Activated naive CD4-positive, alpha-beta T cell treated with anti-CD3 and anti-CD28 coated beads for 36 hours (primary cell): ENCODE measurements at places on chromosomes 6 and 20. TPM values are rescaled to one million over a fixed set of nuclear protein-coding genes. Genes with fewer than 3 reads are reported as not detected.

- no peak overlapping the region for H3K27ac ChIP-seq
- DNase-seq = no peak
- H3K4me1 ChIP-seq = peaks cover 25% of the 10 kb centered on the region
- no peaks in the 10 kb centered on the region for H3K27me3 ChIP-seq
Observed at GRCh38 chr6:145863988-145864616, 49.5 kb upstream of the FBXO30 start.

Gene CDYL
- 23.8 TPM for total RNA-seq

DNA sequence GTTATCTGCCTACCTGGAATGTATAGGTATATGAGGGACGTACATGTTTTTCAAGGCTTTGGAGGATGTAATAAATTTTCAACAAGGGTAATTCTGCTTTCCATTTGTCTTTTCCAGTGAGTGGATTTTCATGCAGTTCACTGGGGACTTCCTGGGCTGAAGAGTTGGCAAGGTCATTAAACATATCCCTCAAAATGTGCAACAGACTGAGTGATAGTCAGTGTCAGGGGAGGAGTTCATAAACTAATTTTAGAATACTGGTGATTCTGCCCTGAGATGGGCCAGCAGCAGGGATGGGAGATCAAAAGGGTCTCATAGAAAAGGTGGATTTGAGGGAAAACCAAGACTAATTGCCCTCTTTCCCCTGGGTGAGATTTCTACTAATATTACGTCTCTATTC is 122.3 kb upstream of the CLDN20 start:
- no peaks in the 10 kb centered on the region for H3K36me3 ChIP-seq
- no peaks in the 10 kb centered on the region for H3K27me3 ChIP-seq

DNA sequence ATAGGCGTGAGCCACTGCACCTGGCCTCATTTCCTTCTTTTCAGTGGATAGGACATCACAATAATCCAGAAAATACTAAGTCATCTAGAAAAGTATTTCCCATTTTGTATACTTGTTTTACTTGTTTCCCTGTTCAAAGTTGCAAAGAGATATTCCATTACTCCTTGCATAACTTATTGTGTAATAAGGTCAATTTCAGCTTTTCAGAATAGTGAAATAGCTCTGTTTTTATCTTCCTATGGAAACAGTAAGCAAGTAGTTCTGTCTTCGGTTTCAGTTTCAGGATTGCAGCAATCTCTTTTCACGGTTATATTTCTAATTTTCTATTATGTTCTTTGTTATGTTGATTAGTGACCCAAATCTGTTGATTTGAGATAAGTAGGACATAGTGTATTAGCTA is 6.0 kb downstream of the STX11 start:
- H3K27me3 ChIP-seq = no peaks in the 10 kb centered on the region
- H3K27ac ChIP-seq = no peak overlapping the region
- peaks cover 55% of the 10 kb centered on the region for H3K36me3 ChIP-seq

Gene MEP1A
- total RNA-seq = not detected

Gene ESR1
- total RNA-seq = 0.54 TPM

Gene SEL1L2
- not detected for total RNA-seq

- H3K4me3 ChIP-seq = no peak overlapping the region
- peaks cover 2% of the 10 kb centered on the region for H3K27me3 ChIP-seq
- no peak for DNase-seq
- H3K27ac ChIP-seq = no peak overlapping the region
- H3K4me1 ChIP-seq = no peaks in the 10 kb centered on the region
Observed at GRCh38 chr20:42173440-42173839, 555.3 kb upstream of the CHD6 start.

Gene EEF1A1
- 18,342 TPM for total RNA-seq

DNA sequence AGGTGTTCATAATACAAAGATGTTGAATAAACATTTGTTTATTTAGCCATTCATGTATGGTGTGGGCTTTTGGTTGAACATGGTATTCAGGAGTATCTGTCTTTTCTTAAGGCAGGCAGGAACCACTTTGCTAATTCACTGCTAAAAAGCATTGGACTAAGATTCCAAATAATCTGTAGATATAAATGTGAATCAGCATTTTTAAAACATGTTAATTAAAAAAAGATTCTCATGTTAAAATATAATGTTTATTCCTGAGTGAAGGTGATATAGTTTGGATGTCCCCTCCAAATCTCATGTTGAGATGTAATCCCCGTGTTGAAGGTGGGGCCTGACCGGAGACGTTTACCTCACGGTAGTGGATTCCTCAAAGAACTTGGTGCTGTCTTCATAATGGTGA is 19.3 kb downstream of the CRISP1 start:
- H3K27ac ChIP-seq = no peak overlapping the region
- no peaks in the 10 kb centered on the region for H3K36me3 ChIP-seq
- DNase-seq = no peak
- no peak overlapping the region for H3K4me3 ChIP-seq
- peaks cover 4% of the 10 kb centered on the region for H3K27me3 ChIP-seq

DNA sequence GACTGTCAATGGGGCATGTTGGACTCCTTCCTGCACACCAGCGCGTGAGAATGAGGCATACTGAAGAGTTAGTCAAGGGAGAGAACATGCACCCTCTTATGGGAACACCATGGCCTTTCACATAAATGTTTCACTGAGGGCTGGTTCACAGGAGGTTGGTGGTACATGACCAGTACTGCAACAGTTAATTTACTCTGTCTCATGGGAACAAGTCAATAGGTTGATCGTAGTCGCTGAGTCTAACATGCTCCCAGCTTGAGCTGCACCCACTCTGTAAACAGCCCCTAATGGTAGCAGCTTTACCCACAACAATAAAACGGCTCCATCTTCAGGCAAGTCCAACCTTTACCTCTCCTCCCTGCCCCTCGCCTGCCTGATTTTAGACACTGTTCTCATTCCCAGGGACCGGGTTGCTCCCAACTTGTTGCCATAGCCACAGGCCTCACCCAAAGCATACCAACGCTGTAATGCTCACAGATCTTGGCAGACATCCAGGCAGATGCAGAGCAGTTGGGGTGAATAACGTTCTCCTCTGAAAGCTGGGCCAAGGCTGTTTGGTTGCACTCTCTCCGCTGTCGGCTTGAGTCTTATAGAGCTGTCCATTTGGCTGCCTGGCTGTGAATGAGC is 111.3 kb downstream of the LY86 start:
- no peak overlapping the region for H3K4me3 ChIP-seq
- DNase-seq = no peak
- H3K27me3 ChIP-seq = peaks cover 10% of the 10 kb centered on the region
- no peak overlapping the region for H3K27ac ChIP-seq
- H3K36me3 ChIP-seq = no peaks in the 10 kb centered on the region
- H3K4me1 ChIP-seq = peaks cover 5% of the 10 kb centered on the region

DNA sequence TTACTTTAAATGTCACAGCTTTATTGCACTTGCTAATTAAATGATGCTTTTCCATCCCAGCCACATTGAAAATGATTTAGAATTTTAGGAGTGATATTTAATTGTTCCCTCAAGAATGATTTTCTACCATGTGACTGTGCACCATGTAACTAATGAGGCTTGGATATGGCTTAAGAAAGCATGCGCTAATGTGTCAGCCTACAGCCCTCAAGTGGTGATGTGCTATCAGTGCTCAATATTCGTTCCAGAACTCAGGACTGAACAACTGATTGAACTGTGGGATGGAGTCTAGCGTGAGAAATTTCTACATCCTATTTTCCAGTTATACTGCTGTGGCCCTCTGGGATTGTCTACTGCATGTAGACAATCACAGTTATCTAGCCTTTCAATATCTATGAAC is 71.5 kb downstream of the PKIB start:
- no peaks in the 10 kb centered on the region for H3K36me3 ChIP-seq
- DNase-seq = no peak
- no peaks in the 10 kb centered on the region for H3K27me3 ChIP-seq
- no peak overlapping the region for H3K27ac ChIP-seq
- H3K4me3 ChIP-seq = no peak overlapping the region

DNA sequence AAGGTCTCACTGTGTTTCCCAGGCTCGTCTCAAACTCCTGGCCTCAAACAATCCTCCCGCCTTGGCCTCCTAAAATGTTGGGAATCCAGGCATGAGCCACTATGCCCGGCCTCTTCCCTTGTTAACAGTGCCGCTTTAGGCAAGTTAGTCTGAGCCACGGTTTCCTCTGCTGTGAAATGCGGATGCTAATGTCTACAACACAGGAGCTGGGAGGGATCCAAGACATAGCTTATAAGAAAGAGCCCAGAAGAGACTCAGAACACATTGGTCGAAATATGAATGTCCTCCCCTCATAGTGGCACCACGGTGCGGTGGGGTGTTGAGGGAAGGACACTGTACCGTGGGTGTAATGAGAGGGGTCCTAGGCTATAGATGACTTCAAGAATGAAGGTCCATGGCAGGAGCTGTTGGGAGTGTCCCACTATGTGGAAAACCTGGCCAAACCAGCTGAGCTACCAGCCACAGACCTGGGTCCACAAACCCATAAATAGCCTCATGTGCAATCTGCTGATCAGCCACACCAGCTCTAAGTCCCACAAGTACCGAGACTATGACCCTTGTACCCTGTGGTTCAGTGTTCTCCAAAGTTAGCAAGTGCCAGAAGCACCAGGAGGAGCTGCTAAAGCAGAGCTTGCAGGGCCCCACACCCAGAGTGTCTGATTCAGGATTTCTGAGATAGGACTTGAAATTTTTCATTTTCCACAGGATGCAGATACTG is 57.8 kb upstream of the ZFAND3 start:
- peaks cover 3% of the 10 kb centered on the region for H3K27me3 ChIP-seq
- H3K36me3 ChIP-seq = no peaks in the 10 kb centered on the region
- peaks cover 3% of the 10 kb centered on the region for H3K4me1 ChIP-seq
- no peak for DNase-seq
- no peak overlapping the region for H3K4me3 ChIP-seq

DNA sequence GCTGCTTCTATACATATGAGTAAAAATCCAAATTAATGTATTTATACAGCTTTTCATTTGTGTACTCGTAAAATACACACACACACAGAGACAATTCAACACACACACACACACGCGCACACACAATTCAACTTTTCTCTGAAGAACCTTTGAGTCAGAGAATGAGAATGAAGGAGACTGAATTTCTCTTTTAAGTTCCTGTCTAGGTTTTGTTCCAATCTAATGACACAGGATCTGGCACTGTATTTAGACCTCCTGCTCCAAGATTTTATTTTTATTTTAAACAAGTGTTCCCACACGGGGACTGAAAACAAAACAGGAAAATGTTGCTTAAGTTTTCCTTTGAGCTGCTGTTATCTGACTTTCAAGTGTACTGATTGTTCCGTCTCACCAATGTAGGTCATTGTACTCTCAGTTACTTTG is 250.8 kb downstream of the LAMA2 start:
- peaks cover 1% of the 10 kb centered on the region for H3K27me3 ChIP-seq
- H3K27ac ChIP-seq = no peak overlapping the region
- no peak overlapping the region for H3K4me3 ChIP-seq
- DNase-seq = no peak

Gene SSTR4
- total RNA-seq = not detected

Gene MYBL2
- total RNA-seq = 106 TPM

- no peaks in the 10 kb centered on the region for H3K36me3 ChIP-seq
- H3K4me3 ChIP-seq = no peak overlapping the region
- no peaks in the 10 kb centered on the region for H3K4me1 ChIP-seq
- no peak overlapping the region for H3K27ac ChIP-seq
- H3K27me3 ChIP-seq = peaks cover 20% of the 10 kb centered on the region
- no peak for DNase-seq
Observed at GRCh38 chr6:104595311-104595820, 264.4 kb downstream of the HACE1 start.

GRCh38 chr6:23036406-23036983 is 467.1 kb downstream of the HDGFL1 start:
- H3K4me3 ChIP-seq = no peak overlapping the region
- H3K27ac ChIP-seq = no peak overlapping the region
- peaks cover 3% of the 10 kb centered on the region for H3K27me3 ChIP-seq
- H3K4me1 ChIP-seq = no peaks in the 10 kb centered on the region
- H3K36me3 ChIP-seq = no peaks in the 10 kb centered on the region

DNA sequence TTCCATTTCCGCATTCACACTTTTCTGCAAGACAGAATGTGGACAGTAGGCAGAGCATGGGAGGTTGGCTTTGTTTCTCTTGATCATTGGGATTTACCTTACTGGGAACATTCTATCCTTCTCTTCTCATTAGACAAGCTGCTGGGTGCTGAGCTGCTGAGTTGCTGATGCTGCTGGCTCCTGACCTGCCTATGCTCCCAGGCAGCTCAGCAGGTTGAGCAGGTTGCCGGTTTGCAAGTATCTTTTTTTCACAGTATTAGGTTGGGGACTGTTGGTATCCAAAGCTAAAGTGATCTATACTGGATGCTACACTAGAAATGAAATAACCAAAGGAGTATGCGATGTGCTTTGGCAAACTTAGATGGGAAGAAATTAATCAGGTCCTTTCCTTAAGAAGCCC is 23.7 kb upstream of the ADGRF4 start:
- DNase-seq = no peak
- no peaks in the 10 kb centered on the region for H3K4me1 ChIP-seq
- H3K36me3 ChIP-seq = no peaks in the 10 kb centered on the region
- no peak overlapping the region for H3K27ac ChIP-seq
